Daoy (cell line): ENCODE measurements at places on chromosomes 5 and 9.

DNA sequence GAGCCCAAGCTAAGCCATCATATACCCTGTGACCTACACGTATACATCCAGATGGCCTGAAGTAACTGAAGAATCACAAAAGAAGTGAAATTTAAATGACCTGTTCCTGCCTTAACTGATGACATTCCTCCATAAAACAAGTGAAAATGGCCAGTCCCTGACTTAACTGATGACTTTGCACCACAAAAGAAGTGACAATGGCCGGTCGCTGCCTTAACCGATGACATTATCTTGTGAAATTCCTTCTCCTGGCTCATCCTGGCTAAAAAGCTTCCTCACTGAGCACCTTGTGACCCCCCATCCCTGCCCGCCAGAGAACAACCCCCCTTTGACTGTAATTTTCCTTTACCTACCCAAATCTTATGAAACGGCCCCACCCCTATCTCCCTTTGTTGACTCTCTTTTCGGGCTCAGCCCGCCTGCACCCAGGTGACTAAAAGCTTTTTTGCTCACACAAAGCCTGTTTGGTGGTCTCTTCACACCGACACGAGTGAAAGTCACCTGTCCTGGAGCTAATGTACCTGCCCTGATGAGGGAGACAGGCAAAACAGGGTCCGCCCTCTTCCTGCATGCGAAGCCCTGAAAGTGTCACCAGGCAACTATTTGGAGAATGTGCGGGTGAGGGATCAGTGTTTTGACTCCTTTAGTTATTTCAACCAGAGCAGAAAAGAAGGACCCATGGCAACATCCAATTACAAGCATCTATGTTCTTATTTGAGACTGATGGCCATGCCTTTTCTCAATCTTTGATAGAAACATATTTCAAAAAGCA is 266.1 kb downstream of the SMARCA2 start:
- DNase-seq: peak; percentile 92

DNA sequence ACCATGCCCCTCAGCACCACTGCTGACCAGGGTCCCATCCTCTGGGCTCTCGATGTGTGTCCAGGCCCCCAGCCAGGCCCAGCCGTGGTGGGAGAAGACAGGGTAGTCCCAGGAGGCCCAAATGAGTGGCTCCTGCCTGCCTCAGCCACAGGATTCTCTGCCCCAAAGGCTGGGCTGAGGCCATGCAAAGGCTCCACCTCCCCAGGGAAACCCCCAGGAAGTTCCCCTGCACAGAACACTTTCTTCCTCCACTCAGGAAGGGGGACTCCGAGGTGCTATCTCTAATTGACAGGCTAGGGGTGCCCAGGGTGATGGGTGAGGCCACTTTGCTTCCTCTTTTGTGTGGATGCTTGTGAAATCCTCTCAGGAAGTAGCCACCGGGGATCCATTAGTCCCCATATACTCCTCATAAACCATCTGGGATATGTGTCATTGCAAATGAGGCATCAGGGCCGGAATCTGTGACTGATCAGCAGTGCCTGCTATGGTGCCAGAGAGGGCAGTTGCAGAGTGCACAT is 23.1 kb upstream of the TDRD7 start:
- DNase-seq: peak; percentile 48

DNA sequence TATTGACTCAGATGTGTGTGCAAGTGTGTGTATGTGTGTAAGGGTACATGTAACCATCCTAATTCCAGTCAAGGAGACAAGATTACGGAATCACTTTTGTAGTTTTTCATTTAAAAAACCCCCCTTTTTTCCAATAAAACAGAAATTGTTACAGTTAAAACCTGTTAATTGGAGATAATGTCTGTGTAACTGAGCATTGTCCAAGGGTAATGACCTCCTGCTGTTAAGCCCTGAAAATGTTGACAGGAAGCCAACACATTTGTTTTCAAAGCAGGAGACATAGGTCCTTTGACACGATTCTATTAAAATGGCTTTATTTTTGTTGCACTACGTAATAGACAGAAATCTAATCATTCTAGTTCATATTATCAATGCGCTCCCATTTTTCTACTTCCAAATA is 457.3 kb upstream of the ARRDC3 start:
- no peak for DNase-seq

DNA sequence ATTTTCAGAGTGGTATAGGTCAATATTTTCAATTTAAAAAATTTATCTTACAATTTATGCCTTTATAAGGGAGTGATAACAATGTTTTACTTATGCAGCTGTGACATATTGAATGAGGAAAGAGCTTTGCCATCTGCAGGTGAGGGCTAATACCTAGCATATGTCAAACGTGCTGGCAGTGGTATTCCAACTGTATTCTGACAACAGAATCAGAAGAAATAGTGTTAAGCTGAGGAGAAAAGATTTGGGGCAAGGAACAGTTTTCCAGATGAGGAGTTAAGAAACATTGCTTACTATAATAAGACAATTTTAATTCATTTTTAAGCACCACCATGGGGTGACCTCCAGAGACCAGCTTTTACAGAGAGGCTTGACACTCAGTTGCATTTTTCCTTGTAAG is 267.8 kb upstream of the ZNF608 start:
- no peak for DNase-seq

GRCh38 chr9:70581214-70581954 is 166.9 kb upstream of the KLF9 start:
- no peak for DNase-seq

- no peak for DNase-seq
Observed at GRCh38 chr5:157284458-157285212, 18.7 kb downstream of the CYFIP2 start.

- DNase-seq: no peak
Observed at GRCh38 chr5:158133369-158133768, 274.4 kb upstream of the CLINT1 start.

DNA sequence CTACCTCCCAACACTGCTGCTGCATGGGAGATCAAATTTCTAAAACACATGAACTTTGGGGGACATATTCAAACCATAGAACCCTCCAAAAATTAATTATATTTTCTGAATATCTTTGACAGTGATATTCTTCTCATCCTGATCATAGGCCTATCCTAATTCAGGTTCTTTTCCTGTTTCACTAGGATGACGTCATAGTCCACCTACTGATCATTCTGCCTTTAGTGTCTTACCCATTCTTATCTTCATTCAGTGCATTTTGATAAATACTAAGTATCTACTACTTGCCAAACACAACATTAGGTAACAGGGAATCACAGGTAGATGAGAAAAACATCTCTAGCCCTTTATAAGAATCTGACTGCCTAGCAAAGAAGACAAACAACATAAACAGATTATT is 179.1 kb upstream of the PRLR start:
- no peak for DNase-seq

DNA sequence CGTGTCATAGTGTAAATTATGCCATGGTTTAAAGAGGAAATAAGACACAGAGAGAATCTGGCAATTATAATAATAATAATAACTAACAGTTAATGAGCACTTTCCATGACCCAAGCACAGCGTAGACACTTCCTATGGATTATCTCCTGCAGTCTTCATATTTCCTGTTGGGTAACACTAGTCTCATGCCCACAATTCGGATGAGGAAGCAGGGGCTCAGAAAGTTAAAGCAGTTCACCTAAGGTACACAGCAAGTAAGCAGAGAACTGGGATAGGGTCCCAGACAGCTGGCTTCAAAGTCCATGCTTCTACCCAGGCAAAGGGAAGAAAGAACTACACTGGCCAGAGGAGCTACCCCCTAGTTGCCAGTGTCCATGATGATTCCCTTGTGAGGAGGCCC is 27.9 kb upstream of the TGFBI start:
- no peak for DNase-seq

GRCh38 chr9:78221425-78221824 is 14.4 kb upstream of the CEP78 start:
- DNase-seq: no peak

- no peak for DNase-seq
Observed at GRCh38 chr5:75623846-75624245, 12.6 kb downstream of the ANKDD1B start.

DNA sequence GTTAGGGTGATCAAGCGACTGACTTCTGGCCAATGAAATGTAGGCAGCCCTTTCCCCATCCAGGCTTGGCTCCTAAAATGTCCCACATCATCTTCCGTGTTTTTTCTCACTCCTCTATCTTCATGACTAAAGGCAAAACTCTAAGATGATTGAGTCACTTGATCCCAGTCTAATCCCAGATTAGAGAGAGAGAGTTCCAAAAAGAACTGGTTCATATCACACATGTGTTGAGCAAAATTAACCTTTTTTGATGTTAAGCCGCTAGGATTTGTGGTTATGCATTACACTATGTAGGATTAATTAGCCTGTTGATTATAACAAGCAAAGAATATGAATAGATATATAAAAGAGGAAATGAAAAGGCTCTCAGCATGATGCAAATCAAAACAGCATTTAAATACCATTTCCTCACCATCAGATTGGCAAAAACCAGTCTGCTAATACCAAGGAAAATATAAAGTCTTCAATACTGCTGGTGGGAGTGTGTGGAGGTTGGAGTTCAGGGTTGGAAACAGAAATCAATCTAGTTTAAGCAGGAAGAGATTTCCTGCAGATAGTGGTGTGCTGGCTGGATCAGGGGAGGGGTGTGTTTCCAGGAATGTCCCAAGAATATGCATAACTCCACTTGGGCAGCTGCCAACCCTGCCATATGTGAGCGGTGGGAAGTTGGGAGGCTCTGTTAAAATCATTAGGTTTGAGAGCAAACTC is 187.6 kb upstream of the S1PR3 start:
- DNase-seq: no peak

GRCh38 chr5:21254161-21254560 is 1266.2 kb upstream of the CDH18 start:
- DNase-seq: no peak

GRCh38 chr9:92097997-92098482 is 17.2 kb downstream of the SPTLC1 start:
- no peak for DNase-seq

GRCh38 chr5:176614805-176615478 is 5.0 kb upstream of the GPRIN1 start:
- peak; percentile 91 for DNase-seq

DNA sequence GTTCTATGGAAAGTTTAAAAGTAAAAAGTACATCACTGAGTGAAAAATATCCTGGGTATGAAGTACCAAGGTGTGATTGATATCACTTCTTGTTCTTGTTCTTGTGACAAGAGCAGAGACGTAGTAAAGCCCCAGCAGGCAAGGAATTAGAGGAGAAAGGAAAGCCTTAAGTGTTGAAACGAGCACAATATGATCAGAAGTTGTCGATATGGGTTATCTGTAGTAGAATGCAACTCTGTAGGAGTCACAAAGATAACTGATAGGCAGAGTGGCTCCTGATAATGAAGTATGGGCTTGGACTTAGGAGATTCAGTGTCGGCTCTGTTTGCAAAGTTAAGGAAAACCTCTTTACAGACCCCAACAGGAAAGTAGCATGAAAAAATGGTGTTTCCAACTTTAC is 1179.1 kb downstream of the DTWD2 start:
- DNase-seq: no peak

GRCh38 chr9:24044576-24044975 is 218.5 kb upstream of the ELAVL2 start:
- no peak for DNase-seq

DNA sequence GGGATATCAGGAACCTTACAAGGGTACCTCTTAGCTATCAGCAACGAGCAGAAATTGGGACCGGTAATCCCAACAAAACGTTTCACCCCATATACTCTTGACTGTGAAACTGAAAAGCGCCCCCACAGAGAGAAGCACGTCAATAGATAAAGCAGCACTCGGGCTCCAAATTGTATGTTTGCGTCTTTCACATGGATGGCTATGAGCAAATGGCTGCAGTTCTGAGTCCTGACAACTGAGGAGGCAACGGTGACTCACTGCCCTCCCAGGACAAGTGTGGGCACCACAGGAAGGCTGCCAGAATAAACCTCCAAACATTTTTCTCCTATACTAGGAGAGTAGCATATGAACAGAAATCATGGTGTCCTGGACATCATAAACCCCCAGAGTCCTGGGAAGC is 36.6 kb downstream of the SEMA4D start:
- peak; percentile 91 for DNase-seq

- no peak for DNase-seq
Observed at GRCh38 chr9:108766626-108767161, 89.1 kb downstream of the ACTL7B start.

- peak; percentile 78 for DNase-seq
Observed at GRCh38 chr9:76654575-76654974, 109.7 kb upstream of the PCA3 start.

GRCh38 chr5:935510-936084 is 42.9 kb downstream of the TRIP13 start:
- no peak for DNase-seq

- no peak for DNase-seq
Observed at GRCh38 chr9:90999425-91000397, 198.1 kb downstream of the SYK start.

DNA sequence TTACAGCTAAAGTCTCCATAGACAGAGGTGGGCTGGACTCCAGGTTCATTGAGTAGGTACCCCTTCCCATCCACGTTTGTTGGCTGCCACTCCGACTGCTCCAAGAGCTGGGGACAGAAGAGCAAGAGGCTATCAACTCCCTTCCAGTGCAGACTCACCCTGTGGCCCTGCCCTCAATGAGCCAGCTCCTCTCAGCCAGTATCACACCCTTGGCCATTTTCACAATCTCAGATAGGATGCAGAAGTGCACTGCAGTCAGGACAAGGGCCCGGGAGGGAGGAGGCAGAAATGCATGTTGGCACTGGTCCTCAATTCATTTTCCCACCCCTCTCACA is 6.2 kb downstream of the IRF1 start:
- DNase-seq: no peak

GRCh38 chr9:98667005-98667640 is 41.6 kb downstream of the GABBR2 start:
- no peak for DNase-seq

GRCh38 chr9:134717924-134718645 is 76.5 kb downstream of the COL5A1 start:
- no peak for DNase-seq

DNA sequence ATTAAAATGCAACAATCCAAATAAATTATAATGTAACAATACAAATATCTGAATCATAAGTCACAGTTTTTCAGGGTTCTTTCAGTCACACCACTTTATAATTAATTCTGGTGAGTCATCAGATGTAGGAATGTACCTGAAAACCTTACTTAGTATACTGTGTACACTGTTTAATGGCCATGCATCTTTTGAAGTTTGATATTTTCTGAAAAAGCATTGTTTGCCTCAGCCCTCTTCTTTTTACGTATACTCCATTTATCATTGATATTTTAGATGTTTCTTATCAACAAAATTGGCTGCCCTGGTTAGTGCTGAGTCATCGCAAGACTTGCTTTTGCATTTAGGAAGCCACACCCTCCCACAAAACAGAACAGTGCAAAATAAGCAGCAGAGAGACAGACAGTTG is 218.6 kb downstream of the PJA2 start:
- DNase-seq: peak; percentile 25

GRCh38 chr9:33475357-33475756 is 1.6 kb upstream of the NOL6 start:
- no peak for DNase-seq
